Activated T-cell treated with anti-CD3 and anti-CD28 coated beads, Interleukin-2, amount 50 U/mL, for 24 hours (primary cell): ENCODE measurements at places on chromosomes 2 and 18.

GRCh38 chr2:85539361-85540132 is 579 bp downstream of the MAT2A start:
- H3K36me3 ChIP-seq: peaks cover 68% of the 10 kb centered on the region
- H3K27me3 ChIP-seq: no peaks in the 10 kb centered on the region
- H3K27ac ChIP-seq: peak overlapping the region; percentile 99
- DNase-seq: peak; percentile 89
- peaks cover 50% of the 10 kb centered on the region for H3K4me1 ChIP-seq

DNA sequence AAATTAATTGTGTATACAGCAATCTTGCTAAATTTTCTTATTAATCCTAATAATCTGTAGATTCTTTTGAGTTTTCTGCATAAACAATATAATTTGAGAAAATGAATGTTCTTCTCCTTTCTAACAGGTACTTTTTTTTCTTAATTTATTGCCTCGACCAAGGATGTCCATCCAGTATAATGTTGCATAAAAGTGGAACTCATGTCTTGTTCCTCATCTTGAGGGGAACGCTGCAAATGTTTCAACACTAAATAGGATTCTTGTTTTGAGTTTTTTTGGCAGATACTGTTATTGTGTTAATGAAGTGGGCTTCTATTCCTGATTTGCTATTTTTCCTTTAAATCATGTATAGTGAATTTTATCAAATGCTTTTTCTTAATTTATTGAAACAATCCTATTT is 244.4 kb upstream of the REV1 start:
- H3K36me3 ChIP-seq: no peaks in the 10 kb centered on the region
- no peaks in the 10 kb centered on the region for H3K27me3 ChIP-seq
- no peaks in the 10 kb centered on the region for H3K4me1 ChIP-seq
- no peak for DNase-seq

DNA sequence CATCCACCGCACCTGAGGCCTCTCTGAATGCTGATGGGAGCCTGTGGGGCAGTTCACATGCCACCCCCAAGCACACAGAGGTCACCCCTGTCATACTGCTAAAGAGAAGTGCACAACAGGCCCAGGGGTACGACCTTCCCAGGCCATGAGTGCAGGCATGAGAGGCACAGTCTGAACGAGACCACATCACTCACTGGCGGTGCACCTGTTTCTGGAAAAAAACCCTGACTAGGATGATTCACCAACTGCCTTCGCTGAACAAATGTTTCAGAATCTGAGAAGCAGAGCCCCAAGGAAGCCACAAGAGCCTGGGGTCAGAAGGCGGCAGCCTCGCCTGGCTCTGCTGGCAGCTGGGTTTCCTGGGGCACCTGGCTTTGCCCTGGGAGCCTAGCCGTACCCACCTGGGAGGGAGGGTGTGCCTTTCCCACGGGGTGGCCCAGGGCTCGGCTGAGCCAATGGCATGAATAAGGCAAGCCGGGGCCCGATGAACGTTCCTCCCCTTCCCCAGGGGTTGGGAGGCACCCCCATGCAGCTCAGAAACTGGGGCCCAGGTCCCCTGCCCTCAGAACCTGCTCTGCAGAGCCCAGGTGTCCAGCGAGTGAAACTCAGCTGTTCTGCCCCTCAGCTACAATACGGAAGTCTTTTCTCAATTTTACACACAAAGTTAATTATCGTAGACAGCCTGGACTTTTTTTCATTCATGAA is 73.8 kb downstream of the HDAC4 start:
- peak overlapping the region; percentile 26 for H3K4me3 ChIP-seq
- peaks cover 77% of the 10 kb centered on the region for H3K4me1 ChIP-seq
- H3K27me3 ChIP-seq: no peaks in the 10 kb centered on the region
- DNase-seq: peak; percentile 72

- H3K4me1 ChIP-seq: peaks cover 78% of the 10 kb centered on the region
- H3K36me3 ChIP-seq: no peaks in the 10 kb centered on the region
- DNase-seq: no peak
Measured at GRCh38 chr2:233994151-233994550, 56.4 kb upstream of the SPP2 start.

DNA sequence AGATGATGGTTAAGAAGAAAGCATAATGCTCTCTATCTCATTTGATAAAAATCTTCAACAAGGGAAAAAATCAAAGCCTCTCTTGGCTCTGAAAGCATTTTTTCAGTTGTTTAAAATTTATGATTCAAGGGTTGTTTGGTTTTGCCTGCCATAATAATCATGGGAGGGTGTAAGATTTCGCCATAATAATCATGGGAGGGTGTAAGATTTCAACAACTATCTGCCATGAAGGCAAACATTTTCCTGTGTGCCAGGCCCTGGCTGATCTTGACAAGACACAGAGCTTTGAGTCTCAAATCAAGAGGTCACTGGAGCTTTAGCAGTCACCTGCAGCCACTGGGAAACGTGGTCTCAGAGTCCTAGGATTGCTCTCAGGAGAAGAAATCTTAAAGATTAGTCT is 175.1 kb upstream of the PIEZO2 start:
- H3K4me3 ChIP-seq: no peak overlapping the region
- no peaks in the 10 kb centered on the region for H3K27me3 ChIP-seq
- no peak for DNase-seq
- H3K4me1 ChIP-seq: peaks cover 5% of the 10 kb centered on the region
- H3K27ac ChIP-seq: no peak overlapping the region

DNA sequence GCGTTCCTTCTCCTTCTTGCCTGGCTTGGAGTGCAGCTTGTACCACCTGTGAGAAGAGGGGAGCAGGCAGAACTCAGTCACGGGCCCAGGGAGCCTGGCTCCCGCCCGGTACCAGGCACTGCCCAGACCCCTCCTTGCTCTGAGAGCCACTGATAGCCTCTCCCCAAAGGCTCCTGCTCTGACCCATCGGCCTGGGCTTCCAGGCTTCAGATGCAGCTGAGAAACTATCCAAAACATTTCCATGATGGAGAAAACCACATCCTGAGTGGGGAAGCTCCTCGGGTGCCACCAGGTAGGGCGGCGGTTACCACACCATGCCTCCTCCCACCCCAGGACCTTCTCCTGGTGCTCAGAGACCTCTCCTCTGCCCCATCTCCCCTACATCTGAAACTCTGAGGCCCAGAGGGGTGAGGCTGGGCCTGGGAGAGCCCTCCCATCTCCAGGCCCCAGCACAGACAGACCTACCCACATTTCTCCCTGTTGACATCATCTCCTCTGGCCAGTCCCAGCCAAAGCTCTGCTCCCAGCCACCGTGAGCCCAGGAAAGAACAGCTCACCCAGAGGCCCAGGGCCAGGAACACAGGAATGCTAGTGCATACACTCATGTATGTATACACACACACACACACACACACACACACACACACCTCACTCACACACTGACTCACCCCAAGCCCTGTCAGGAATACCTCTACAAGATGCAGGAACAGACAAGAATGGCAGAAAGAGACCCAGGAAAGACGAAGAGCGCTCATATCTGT is 17.9 kb upstream of the SFXN5 start:
- no peak overlapping the region for H3K27ac ChIP-seq
- H3K4me3 ChIP-seq: no peak overlapping the region
- H3K36me3 ChIP-seq: peaks cover 2% of the 10 kb centered on the region
- DNase-seq: no peak
